HuH-7.5 (cell line): ENCODE measurements at places on chromosomes 12 and 14.
A peak's percentile ranks its signal among the peaks of the same experiment; 100 is the strongest.

DNA sequence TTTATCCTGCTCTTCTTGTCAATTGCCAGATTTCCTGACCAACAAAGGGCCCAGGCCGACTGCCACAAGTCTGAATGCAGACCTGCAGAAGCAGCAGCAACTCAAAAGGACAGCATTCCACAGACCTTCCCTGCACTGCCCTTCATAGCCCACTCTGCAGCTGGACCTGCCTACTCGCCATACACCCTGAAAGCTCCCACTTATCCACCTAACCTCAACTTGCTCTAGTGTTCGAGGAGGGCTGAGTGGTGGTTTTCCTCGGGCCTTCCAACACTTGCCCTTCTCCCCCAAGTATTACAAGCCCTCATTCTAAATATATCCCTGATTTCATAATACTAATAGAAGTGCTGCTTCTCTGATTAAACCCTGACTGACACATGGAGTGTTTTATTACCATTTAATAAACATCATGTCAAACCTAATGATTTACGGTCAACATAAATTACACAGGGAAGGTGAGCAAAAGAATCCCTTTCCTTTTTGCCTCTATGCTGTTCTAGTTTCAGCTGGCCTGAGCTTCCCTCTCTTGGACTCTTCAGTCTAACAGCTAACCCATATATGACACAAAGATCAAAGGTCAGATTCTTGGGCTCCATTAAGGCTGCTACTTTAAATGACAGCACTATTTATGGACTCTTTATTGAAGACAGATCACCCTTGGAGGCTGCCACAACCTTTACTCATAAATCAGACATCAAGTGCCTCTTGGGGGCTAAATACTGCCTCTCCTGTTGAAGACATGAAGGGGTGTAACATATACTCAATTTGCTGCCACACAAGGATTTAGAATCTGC, 1546.9 kb upstream of the TMEM132C start:
- DNase-seq: no peak

DNA sequence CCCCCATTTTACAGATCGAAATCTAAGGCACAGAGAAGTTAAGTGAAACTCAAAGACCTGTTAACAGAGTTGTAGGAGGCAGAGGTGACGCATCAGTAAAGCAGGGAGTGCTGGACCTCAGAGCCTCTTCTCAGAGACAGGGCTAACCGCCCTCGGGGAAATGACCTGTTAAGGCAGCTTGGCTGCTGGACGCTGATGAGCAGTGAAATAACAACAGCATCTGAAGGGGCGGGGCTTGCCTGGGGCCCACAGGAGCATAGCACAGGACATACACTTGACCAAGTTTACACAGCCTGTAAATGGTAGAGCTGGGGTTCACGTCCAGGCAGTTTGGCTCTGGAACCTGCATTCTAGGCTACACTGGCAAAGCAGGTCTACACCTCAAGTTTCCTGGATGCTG, 39.3 kb downstream of the LRTM2 start:
- DNase-seq: no peak

- DNase-seq: no peak
These were observed 75.6 kb downstream of the LMO3 start for GRCh38 chr12:16530268-16530850.

DNA sequence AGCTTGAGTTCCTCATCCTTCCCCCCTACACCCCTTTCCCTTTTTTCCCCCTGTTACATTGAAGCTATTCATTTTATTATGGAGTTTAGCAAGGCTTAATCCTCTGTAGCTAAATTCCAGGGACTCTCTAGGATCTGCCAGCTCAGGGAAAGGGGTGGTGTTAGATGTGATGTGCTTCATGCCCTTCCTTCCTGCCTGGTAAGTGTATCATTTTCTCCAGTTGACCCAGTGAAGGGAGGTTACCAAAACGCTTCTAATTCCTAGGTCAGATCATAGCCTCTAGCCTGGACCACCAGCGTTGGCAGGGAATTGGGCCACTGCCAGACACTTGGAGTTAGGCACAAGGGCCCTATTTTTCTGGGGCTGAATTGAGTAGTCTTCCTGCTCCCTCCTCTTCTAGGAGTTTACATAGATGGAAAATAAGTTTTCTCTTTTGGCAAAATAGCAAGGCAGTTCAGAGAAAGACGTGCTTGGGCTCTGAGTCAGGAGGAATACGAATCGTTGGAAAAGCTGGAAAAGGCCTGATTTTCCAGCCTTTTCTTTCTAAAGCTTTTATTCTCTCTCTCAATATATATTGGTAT, 88.3 kb downstream of the NPAS3 start:
- DNase-seq: no peak

GRCh38 chr12:58139894-58140293, 198.5 kb downstream of the ATP23 start:
- DNase-seq: no peak

DNA sequence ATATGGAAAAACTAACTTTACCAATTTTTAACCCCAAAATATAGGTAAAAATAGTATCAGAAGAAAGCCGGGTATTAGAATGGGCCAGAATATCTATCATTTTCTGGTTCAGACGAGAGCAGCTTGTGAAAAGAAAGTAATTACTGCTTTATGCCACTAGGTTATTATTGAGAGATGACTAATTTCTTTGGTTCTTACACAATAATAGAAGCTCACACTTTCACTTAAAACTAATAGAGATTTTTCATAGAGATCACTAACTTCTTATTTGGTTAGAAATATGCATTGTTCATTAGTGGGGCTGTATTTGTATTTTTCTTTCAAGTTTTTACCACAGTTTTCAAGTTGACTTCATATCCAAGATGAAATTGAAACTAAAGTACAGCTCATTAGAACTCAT, 1241.2 kb upstream of the FLRT2 start:
- DNase-seq: no peak

DNA sequence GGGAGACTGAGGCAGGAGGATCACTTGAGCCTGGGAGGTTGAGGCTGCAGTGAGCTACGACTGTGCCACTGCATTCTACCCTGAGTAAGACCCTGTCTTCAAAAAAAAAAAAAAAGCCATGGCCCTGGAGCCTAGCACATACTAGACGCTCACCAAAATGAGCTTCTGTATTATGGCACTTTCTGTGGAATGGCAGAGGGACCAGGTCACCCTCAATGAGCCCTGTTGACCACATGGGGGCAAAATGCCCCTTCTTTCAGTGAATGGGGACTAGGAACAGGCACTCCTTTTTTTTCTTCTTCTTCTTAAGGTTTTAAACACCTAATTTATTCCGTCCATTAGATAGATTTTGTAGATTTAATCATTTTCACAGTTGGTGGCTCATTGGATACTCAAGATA, 50.5 kb downstream of the FAM222A start:
- DNase-seq: peak; percentile 55

GRCh38 chr12:14410177-14410576, 44.7 kb downstream of the ATF7IP start:
- no peak for DNase-seq

- DNase-seq: peak; percentile 19
These were observed 15.5 kb upstream of the KRR1 start for GRCh38 chr12:75526655-75527511.

DNA sequence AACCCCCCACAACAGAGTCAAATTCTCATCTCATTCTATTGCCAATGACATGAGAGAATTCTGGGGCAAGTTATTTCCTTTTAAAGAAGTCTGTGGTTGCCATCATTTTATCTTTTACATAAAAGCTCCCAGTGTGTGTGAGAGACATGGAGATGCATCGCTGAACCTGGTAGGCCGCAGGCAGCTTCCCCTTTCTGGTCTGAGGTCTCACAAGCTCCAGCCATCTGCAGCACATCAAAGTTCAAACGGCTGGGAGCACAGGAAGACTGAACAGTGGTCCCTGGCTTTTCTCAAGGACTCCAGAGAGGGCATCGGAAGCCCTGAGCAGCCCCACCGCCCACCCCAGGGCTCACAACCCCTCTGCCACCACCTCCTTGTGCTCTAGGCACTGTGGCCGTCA, 141.7 kb downstream of the RIMBP2 start:
- no peak for DNase-seq

GRCh38 chr12:42585154-42585840, 4.2 kb downstream of the PRICKLE1 start:
- DNase-seq: no peak

DNA sequence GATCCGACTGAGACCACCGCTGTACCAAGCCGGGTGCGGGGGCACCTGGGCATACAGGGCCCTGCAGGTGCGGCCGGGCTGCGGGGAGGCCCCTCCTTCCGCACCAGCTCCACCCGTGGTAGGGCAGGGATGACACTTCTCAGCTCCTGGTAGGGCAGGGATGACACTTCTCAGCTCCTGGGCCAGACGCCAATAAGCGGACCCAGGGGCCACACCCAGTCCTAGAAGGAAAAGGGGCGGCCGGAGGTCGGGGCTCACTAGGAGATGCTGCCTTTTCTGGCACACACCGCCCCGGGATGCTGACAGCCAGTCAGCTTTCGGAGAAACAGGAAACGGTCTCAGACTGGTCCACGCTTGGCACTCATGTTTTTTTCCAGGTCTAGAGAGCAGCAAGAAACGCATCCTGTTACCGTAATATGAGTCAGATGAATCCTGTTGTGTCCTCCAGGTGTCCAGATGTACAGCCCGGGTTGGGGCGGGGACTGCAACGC, 34.8 kb downstream of the NFKBIA start:
- DNase-seq: no peak

- no peak for DNase-seq
These were observed 16.6 kb upstream of the GPR68 start for GRCh38 chr14:91261115-91261514.

DNA sequence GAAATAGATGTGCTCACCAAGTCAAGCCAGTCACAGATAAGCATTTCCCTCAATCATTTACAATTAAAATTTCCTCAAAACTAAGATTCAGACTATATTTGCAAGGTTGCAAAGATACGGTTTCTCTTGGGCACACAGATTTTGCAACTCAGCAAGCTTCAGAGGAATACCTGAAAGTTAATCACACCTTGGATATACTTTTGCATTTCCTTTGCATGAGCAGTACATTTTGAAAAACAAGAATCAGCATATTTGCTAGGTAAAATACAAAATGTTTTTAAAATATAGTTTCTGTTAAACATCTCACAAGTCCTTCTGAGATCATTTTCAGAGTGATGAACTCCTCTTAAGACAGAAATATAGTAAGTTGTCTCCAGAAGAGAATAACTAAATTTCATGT, 336.9 kb downstream of the DUSP6 start:
- DNase-seq: no peak

GRCh38 chr14:34004881-34005280, 54.0 kb upstream of the EGLN3 start:
- no peak for DNase-seq

GRCh38 chr12:111056618-111057521, 136.5 kb upstream of the MYL2 start:
- no peak for DNase-seq

- peak; percentile 29 for DNase-seq
These were observed at the start of gene CNTN1 for GRCh38 chr12:40691913-40692764. CNTN1 (plus strand) TSS chr12:40692439.

- DNase-seq: no peak
These were observed 20.9 kb downstream of the POMT2 start for GRCh38 chr14:77299771-77300170.

- no peak for DNase-seq
These were observed 77.4 kb downstream of the EML1 start for GRCh38 chr14:99870617-99871016.

GRCh38 chr12:114750917-114751316, 66.9 kb upstream of the TBX3 start:
- no peak for DNase-seq

DNA sequence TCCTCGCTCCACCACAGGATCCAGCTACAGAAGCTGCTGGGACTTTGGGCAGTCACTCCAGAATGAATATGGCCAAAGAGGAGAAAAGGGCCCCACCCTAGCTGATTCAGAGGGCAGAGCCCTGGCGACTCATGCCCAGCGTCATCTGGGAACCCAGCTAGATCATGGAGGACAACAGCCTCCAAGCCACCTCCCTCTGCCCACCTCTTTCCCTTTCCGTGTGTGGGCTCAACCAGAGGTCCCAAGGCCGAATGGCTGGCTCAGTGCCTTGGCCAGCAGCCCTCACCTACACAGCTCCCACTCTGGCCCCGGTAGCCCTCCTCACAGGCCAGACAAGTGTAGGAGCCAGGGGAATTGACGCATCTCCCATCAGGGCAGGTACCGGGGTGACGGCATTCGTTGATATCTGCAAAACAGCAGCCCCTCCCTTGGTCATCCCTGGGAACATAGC, 17.4 kb downstream of the ISCA2 start:
- no peak for DNase-seq

GRCh38 chr14:67486890-67487289, 1.6 kb downstream of the TMEM229B start:
- DNase-seq: no peak

DNA sequence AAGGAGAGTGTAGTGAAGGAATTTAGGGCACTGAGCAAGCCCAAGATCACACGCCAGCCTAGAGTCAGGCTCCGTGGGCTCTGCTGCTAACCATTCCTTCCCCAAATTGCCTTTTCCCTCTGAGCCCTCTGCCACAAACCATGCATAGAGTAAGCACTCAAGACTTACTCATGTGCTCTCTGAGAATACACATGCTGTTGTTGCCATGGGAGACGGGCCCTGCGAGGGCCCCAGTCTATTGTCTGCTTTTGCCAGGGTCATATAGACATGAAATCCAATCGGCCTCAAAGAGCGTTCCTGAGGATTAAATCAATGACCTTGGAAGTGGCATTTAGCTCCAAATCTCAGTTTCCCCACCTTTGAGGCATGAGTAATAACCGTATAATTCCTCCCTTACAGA, 48.7 kb upstream of the WSCD2 start:
- DNase-seq: no peak

DNA sequence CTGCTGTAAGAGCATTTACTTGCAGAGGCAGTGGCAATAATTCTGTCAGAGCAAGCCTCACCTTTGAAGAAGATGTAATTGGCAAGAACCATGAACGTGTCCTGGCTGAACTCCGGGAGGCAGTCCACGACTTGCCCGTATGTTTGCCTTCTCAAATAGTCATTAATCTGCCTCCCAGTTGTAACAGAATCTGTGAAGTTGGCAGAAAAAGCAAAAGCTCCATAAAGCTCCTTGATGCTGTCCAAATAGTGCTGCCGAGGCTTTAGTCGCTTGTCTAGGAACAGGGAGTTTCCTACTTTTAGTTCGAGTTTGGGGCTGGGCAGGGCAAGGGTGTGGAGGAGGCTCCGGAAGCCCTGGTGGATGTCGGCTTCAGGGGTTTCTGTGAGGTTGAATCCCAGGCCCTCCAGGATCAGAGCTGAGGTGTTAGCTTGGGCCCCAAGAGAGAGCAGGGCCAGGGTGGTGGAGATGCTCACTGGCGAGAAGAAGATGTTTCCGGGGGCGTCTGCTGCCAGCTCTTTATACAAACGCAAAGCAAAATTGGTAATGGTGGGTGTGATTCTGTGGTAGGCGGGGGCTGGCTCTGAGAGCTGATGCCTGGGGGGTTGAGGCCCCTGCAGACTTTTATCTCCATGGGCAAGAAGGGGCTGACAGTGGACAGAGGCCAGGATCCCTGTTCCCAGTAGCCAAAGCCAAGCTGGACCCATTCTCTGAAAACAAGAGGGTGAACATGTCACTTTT, 4.4 kb downstream of the SERPINA11 start:
- DNase-seq: no peak

- no peak for DNase-seq
These were observed 193.5 kb upstream of the CNOT2 start for GRCh38 chr12:70049596-70050360.

GRCh38 chr12:116130431-116130830, 147.1 kb downstream of the MED13L start:
- no peak for DNase-seq

GRCh38 chr12:115456946-115457689, 773.1 kb upstream of the TBX3 start:
- peak; percentile 47 for DNase-seq
